CD4-positive, alpha-beta T cell (primary cell): ENCODE measurements at places on chromosomes 1 and 21. TPM values are rescaled to one million over a fixed set of nuclear protein-coding genes. Genes with fewer than 3 reads are reported as not detected.

LRRC38 gene
- not detected for total RNA-seq

TAL1 gene
- total RNA-seq: not detected

PAQR6 gene
- 3.4 TPM for total RNA-seq

ZNF695 gene
- total RNA-seq: not detected

ARMH1 gene
- 79.9 TPM for total RNA-seq

TNFAIP8L2 gene
- total RNA-seq: 0.74 TPM

DNA sequence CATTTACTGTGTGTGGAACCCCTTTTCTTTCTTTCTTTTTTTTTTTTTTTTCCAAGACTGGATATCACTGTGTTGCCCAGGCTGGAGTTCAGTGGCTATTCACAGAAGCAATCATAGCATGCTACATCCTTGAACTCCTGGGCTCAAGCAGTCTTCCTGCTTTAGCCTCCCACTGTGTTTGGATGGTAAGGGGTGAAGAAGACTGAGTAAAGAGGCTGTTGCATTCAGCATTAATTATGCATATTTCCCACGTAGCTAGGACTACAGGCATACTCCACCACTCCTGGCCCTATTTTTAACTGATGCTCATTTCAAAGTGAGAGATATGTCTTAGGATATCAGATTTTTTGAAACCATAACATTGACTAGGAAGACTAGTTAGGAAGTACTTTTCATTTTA, 39.5 kb downstream of the PHACTR4 start:
- peaks cover 4% of the 10 kb centered on the region for H3K4me1 ChIP-seq
- no peaks in the 10 kb centered on the region for H3K27me3 ChIP-seq
- no peak overlapping the region for H3K4me3 ChIP-seq
- peaks cover 5% of the 10 kb centered on the region for H3K36me3 ChIP-seq
- no peak for DNase-seq
- H3K27ac ChIP-seq: no peak overlapping the region

GRCh38 chr1:103561643-103562395, 9.6 kb upstream of the AMY2B start:
- DNase-seq: peak; percentile 3
- no peak overlapping the region for H3K27ac ChIP-seq
- no peaks in the 10 kb centered on the region for H3K27me3 ChIP-seq
- H3K36me3 ChIP-seq: no peaks in the 10 kb centered on the region
- H3K4me1 ChIP-seq: no peaks in the 10 kb centered on the region

GRCh38 chr1:168447871-168448270, 95.9 kb downstream of the XCL2 start:
- H3K4me1 ChIP-seq: peaks cover 31% of the 10 kb centered on the region
- DNase-seq: no peak
- no peak overlapping the region for H3K4me3 ChIP-seq
- no peaks in the 10 kb centered on the region for H3K36me3 ChIP-seq
- no peaks in the 10 kb centered on the region for H3K27me3 ChIP-seq

DNA sequence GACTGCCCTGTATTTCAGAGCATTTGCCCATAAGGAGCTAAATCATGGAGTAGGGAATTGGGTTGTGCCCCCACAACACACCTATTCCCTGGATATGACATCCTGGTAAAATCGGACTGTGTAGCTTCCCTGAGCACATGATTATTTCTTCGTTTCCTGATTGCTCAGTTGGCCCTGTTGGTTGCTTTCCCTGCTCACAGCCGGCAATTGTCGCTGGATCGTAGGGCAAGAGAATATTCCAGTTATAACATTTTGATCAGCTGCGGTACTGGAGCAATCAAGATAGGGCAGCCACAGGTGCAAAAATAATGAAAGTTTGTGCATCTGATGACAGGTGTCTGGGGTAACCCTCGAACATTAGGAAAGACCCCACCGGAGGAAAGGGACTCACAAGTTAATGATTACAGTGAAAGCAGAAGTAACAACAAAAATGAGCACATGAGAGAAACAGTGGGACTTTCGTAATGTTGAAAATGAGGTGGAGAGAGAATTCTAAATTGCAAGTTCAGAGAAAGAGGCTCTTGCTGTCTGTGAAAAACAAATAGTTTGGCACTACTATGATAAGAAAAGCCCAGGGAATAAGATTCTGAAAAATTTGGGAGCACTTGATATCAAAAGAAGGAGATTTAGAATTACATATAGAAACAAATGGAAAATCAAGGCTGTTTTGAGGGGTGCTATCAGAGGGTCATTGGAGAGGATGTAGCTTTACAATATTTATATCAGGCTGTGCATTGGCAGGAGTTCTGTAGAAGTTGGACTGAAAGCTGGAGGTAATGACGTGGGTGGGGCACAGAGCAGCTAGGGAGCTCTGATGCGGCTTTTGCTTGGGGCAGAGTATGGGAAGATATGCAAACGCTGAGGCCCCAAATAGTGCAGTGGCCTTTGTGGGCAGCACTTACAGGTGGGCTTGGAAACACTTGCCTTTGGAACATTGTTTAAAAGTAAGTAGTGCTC, at the start of gene MAB21L3:
MAB21L3 (plus strand) TSS at position 833 of the 957 bp plus-strand sequence. CDS start 1,217 bp downstream, outside the sequence.
- H3K27me3 ChIP-seq: peaks cover 4% of the 10 kb centered on the region
- H3K36me3 ChIP-seq: no peaks in the 10 kb centered on the region
- no peak for DNase-seq
- no peaks in the 10 kb centered on the region for H3K4me1 ChIP-seq

GRCh38 chr1:181013144-181013543, 9.5 kb downstream of the STX6 start:
- peaks cover 26% of the 10 kb centered on the region for H3K4me1 ChIP-seq
- no peaks in the 10 kb centered on the region for H3K27me3 ChIP-seq
- DNase-seq: no peak
- H3K27ac ChIP-seq: no peak overlapping the region
- H3K36me3 ChIP-seq: peaks cover 2% of the 10 kb centered on the region
- no peak overlapping the region for H3K4me3 ChIP-seq

GRCh38 chr1:228190182-228190581, 17.7 kb upstream of the OBSCN start:
- H3K36me3 ChIP-seq: no peaks in the 10 kb centered on the region
- H3K27me3 ChIP-seq: no peaks in the 10 kb centered on the region
- H3K27ac ChIP-seq: no peak overlapping the region
- no peak for DNase-seq
- peaks cover 30% of the 10 kb centered on the region for H3K4me1 ChIP-seq

- H3K36me3 ChIP-seq: no peaks in the 10 kb centered on the region
- no peak overlapping the region for H3K27ac ChIP-seq
- H3K4me1 ChIP-seq: no peaks in the 10 kb centered on the region
- H3K27me3 ChIP-seq: no peaks in the 10 kb centered on the region
- no peak overlapping the region for H3K4me3 ChIP-seq
These were observed 14.7 kb downstream of the LYPLAL1 start for GRCh38 chr1:219188331-219188803.

DNA sequence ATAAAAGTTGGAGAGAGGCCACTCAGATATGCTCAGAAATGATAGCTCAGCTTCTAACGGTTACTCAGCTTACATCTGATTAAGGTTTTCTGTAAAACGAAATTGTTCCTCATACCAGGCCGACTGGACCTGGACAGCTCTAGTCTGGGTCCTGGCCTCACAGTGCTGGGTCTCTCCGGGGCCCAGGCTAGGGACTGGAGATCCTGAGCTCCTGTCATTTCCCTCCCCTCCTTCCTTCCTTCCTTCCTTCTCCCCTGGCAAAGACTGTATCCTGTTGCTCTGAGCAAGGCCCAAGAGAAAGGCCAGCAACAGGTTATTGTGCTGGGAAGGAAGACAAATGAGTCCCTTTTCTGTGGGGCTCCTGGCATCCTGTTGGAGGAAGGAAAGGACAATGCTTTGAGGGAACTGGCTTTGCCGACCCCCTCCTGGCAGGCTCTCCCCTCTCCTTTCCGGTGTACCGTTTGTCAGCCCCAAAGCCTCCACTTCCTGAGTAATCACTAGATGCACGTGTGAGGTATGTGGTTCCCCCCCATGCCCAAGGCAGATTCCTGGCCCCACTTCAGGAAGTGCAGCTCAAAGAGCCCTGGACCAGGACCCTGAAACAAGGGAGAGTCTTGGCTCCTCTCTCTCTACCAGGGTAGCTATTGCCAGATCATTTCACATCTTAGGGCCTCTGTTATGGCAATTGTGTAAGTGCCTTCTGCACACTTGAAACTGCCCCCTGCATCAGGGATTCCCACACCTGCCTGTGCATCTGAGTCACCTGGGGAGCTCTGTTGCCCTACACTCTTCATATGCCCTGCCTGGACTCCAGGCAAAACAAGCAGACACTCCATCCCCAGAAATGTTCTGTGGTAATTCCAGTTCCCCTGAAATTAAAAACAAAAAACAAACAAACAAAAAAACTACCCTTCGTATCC, 212.7 kb upstream of the FGGY start:
- peaks cover 7% of the 10 kb centered on the region for H3K4me1 ChIP-seq
- no peaks in the 10 kb centered on the region for H3K36me3 ChIP-seq
- no peak overlapping the region for H3K4me3 ChIP-seq
- no peaks in the 10 kb centered on the region for H3K27me3 ChIP-seq
- DNase-seq: no peak

- H3K36me3 ChIP-seq: no peaks in the 10 kb centered on the region
- H3K4me1 ChIP-seq: peaks cover 59% of the 10 kb centered on the region
- no peaks in the 10 kb centered on the region for H3K27me3 ChIP-seq
- DNase-seq: no peak
- H3K27ac ChIP-seq: no peak overlapping the region
These were observed 11.4 kb upstream of the SPSB1 start for GRCh38 chr1:9281071-9281827.

GRCh38 chr1:61186753-61187152, 104.4 kb downstream of the NFIA start:
- no peaks in the 10 kb centered on the region for H3K4me1 ChIP-seq
- no peak for DNase-seq

DNA sequence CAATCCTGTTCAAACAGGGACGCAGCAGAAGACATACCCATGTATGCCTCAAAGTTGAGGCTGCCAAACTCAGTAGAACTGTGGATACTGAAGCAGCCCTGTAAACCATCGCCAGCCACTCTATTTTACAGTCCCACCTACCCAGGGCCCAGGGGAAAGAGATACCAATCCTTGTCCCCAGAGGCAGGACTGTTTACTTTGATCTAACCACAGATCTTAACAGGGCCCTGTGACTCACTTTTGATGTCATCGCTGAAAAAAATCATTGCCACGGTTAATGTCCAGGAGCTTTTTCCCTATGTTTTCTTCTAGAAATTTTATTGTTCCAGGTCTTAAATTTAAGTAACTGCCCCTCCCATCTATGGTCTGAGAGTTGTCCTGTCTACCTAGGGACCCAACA, 538.4 kb upstream of the NCAM2 start:
- H3K27ac ChIP-seq: no peak overlapping the region
- H3K27me3 ChIP-seq: no peaks in the 10 kb centered on the region
- no peaks in the 10 kb centered on the region for H3K4me1 ChIP-seq
- H3K4me3 ChIP-seq: no peak overlapping the region
- DNase-seq: no peak

GRCh38 chr1:1348420-1349255, 580 bp downstream of the DVL1 start:
- H3K4me3 ChIP-seq: peak overlapping the region; percentile 58
- peaks cover 50% of the 10 kb centered on the region for H3K4me1 ChIP-seq
- peaks cover 10% of the 10 kb centered on the region for H3K27me3 ChIP-seq
- no peak overlapping the region for H3K27ac ChIP-seq
- H3K36me3 ChIP-seq: no peaks in the 10 kb centered on the region

DNA sequence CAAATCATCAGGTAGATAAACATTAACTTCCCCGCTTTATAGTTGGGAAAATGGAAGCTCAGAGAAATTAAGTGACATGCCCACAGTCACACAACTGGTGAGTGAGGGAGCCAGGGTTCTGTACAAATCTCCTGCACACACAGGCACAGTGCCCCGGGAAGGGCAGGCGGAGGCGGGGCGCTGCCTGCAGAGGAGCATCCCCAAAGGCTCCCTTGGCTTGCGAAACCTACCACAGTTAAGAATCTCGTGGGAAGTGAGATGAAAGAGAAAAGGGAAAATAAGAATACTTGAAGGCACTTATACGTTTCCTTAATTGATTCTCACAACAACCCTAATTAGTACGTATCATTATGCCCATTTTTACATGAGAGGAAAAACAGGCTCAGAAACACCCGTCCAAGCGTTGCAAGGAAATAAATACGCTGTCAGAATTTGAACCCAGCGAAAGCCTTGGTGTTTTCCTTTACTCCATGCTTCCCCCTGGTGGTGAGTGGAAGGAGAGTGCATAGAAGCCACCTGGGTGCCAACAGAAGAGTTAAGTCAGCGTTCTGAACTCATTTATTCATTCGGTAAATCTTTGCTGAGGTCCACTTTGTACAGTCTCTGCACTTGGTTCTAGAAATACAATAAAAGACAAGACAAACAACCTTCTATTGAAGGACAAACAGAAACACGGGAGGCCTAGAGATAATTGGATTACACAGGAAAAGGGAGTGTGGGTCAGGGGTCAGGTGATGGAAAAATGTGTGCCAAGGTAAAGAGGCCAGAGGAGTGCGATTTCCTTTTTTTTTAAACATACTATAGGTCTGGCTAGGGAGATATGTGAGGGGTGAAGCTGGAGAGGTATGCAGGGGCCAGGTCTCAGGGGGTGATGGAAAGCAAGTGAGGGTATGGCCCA, 28.4 kb downstream of the ACP6 start:
- peaks cover 30% of the 10 kb centered on the region for H3K4me1 ChIP-seq
- peak; percentile 70 for DNase-seq
- H3K27me3 ChIP-seq: no peaks in the 10 kb centered on the region
- H3K36me3 ChIP-seq: peaks cover 11% of the 10 kb centered on the region
- H3K27ac ChIP-seq: no peak overlapping the region
- H3K4me3 ChIP-seq: no peak overlapping the region

GRCh38 chr21:37378700-37379139, 12.1 kb downstream of the DYRK1A start:
- peaks cover 67% of the 10 kb centered on the region for H3K4me1 ChIP-seq
- no peaks in the 10 kb centered on the region for H3K27me3 ChIP-seq
- H3K4me3 ChIP-seq: no peak overlapping the region
- peaks cover 3% of the 10 kb centered on the region for H3K36me3 ChIP-seq

GRCh38 chr21:46100426-46100825, 2.5 kb downstream of the COL6A2 start:
- H3K27me3 ChIP-seq: peaks cover 6% of the 10 kb centered on the region
- no peak overlapping the region for H3K27ac ChIP-seq
- no peak overlapping the region for H3K4me3 ChIP-seq

DNA sequence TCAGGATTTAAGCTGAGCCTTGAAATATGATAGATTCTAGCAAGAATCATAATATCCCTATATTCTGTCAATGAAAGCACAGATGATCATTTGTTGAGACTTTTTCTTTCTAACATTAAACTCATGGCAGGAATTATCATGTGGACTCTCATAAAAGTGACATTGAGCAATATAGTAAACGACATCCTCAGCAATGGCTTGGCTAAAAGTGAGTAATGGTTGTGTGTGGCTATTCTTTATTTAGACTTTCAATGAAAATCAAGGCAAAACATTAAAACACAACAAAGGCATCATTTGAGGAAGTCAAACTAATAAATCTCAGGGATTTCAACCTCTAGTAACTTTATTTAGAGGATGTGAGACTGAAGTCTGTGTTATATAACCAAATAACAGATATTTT, 257.8 kb upstream of the ADGRL4 start:
- no peak overlapping the region for H3K4me3 ChIP-seq
- no peak overlapping the region for H3K27ac ChIP-seq
- no peaks in the 10 kb centered on the region for H3K27me3 ChIP-seq
- DNase-seq: no peak
- H3K4me1 ChIP-seq: no peaks in the 10 kb centered on the region

DNA sequence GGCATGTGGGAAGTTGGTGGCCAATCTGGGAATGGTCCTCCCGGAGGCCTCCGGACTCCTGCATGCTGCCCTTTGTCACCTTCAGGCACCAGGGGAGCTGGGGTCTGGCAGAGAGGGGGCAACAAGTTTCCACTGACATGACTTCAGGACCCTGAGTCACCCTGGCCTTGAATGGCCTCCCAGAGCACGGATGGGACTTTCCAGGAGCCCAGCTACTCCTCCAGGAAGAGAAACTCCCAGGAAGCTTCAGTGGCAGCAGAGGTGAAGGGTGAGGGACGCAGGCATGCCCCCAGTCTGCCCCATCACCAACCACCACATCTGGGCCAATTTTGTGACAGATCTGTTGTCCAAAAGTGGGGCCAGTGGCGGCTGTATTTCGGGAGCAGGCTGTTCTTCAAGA, 55.9 kb upstream of the WASF2 start:
- H3K36me3 ChIP-seq: peaks cover 21% of the 10 kb centered on the region
- no peak overlapping the region for H3K27ac ChIP-seq
- no peak for DNase-seq
- H3K4me3 ChIP-seq: no peak overlapping the region
